Stimulated activated CD4-positive, alpha-beta T cell treated with anti-CD3 and anti-CD28 coated beads, Interleukin-4, amount 100 ng/mL, for 48 hours (primary cell): ENCODE measurements at places on chromosomes 7 and 10.

- DNase-seq = no peak
These were observed 37.8 kb downstream of the DKK1 start for GRCh38 chr10:52351914-52352330.

- DNase-seq = no peak
These were observed 8.1 kb upstream of the ZNF727 start for GRCh38 chr7:64037095-64037494.

GRCh38 chr7:64886956-64887545, 16.0 kb upstream of the ZNF273 start:
- DNase-seq = no peak

DNA sequence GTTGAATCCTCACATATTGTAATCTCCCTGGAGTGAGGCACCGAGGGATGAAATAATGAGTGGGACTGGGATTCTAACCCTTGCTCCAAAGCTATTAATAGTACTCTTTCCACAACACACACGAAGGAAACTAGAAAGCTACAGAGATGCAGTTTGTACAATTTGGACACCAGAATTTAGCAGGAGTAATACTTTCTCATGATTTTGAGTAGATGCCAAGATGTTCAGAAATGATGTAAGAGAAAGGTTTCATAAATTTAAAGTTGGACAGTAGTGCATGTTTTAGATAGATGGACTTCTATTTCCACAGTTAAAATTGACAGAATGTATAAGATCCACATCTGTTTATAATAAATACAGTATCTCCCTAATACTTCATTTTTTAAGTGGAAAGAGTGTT, 46.5 kb downstream of the PRR15 start:
- DNase-seq = no peak

DNA sequence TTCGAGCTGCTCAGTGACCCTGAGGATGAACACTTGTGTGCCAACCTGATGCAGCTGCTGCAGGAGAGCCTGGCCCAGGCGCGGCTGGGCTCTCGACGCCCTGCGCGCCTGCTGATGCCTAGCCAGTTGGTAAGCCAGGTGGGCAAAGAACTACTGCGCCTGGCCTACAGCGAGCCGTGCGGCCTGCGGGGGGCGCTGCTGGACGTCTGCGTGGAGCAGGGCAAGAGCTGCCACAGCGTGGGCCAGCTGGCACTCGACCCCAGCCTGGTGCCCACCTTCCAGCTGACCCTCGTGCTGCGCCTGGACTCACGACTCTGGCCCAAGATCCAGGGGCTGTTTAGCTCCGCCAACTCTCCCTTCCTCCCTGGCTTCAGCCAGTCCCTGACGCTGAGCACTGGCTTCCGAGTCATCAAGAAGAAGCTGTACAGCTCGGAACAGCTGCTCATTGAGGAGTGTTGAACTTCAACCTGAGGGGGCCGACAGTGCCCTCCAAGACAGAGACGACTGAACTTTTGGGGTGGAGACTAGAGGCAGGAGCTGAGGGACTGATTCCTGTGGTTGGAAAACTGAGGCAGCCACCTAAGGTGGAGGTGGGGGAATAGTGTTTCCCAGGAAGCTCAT, 1.1 kb downstream of the DDIT4 start:
- no peak for DNase-seq

DNA sequence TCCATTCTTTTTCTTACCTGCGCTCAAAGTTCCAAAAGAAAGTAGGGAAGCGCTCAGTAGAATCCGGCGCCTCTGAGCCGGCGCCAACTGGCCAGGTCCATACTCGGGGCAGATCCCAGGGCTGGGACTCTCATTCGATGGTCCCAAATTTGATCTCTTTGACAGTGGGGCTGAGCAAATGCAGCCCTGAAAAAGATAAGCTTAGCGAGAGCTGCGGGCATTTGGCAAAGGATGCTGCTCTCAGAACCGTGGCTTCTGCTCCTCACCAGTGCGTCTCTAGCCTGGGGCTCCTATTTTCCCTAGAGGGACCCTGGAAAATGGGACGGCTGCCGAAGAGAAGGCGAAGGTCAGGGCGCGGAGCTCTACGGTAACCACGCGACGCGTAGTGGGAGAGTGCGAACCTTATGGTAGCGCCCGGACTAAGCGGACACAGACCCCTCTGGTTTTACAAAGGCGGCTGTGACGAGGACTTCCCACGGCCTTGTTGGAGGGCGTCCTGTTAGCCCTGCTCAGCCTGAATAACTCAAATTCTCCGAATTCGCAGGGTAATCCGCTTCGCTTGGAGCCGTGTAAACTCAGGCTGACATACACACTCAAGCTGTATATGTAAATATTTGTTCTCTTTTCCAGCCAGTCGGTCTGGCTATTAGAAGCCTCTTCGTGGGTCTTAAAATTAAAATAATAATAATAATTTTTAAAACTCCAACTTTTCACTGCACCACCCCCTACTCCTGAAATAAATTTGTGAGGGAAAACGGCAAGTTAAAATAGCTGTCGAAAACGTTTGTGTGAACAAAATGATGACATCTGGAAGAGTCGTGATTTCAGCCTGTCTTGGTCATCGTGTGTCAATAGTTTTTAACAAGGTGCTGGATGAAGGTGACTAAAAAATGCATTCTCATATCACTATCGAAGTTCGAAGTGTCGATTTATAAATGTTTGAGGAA, 869 bp upstream of the TBX20 start:
- DNase-seq = no peak

GRCh38 chr10:115931309-115931708, 341.7 kb downstream of the GFRA1 start:
- DNase-seq = no peak

DNA sequence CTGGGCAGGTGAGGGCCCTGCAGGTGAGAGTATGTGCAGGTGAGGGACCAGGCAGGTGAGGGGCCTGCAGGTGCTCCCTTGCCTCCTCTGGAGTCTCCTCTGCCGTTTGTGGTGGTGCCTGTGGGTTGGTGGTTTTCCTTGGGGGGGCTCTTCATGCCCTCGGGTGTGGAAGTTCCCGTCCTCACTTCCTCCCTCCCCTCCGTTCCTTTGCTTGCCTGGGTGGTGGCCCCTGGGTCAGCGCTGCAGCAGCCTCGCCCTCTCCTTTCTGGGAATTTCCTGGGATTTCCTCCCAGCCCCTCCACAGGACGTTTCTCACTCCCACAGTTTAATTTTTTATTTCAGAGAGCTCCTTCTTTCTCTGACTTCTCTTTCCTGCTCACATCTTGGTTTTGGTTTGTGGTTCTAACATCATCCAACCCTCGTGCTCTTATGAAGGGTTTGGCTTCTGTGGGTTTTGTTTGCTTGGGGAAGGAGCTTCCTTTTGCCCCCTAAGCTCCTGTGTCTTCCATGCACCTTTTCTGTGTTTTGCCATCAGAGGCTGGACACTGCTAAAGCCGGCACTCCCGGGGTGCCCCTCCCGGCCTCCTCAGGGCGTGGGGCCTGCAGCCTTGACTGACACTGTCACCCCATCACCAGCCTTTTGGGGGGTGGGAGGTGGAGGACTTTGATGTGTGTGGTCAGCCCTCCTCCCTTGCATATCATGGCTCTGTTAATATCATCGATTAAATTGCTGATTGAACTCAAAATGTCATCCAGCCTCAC, 29.2 kb upstream of the ADGRA1 start:
- no peak for DNase-seq

DNA sequence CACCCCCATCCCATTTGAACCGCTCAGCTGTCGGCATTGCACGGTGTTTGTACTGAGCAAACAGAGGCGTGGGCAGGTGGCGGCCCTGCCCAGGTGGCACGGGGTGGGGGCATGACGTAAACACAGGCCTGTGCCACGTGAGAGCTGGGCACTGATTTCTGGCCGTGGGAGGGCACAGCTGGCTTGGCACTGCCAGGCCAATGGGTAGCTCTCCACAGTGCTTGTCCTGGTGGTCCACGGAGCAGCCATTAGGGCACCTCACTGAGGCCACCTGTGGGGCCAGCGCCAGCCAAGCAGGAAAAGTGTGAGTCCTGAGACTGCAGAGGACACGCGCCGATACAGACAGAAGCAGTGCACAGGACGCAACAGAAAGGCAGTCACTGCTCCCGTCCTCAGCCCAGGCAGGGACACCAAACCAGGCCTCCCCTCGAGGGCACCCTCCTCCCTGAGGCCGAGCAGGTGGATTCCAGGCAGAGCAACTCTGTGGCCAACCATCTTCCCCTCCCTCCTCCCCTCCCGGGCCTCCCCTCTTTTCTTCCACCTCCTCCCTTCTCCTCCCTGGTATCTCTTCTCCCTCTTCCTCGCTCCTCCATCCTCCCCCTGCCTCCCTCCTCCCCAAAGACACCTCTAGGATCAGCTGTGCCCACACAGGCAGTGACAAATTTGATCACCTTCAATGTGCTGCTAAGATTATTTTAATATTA, 258.7 kb downstream of the ELFN1 start:
- DNase-seq = no peak

DNA sequence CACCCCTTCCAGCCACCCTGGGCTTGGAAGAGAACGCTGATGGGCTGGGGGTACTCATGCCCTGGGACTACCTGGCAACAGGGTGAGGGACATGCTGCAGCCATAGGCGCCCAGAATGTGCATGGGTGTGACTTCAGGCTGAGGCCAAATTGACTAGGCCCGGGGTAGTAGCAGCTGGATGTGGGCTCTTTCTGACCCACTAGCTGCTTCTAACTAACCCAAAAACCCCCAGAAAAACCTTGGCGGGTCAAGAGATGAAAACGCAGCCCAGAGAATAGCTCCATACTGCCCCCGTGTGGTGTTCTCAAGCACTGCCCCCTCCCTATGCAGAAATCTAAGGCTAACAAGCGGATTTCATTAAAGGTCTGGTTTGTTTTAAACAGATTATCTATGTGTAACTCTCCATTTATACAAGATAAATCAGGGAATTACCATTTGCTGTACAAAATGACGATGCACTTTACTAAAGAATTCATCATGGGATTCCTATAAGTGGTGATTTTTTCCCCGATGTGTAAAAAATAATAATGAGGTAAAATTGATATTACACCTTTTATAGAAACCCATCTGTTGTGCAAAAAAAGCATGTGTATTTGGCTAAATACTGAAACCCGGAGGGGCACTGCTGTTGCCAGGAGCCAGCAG, 4.2 kb downstream of the SMARCD3 start:
- peak; percentile 49 for DNase-seq

- DNase-seq = no peak
These were observed 420.8 kb downstream of the PHF14 start for GRCh38 chr7:11394438-11394837.

DNA sequence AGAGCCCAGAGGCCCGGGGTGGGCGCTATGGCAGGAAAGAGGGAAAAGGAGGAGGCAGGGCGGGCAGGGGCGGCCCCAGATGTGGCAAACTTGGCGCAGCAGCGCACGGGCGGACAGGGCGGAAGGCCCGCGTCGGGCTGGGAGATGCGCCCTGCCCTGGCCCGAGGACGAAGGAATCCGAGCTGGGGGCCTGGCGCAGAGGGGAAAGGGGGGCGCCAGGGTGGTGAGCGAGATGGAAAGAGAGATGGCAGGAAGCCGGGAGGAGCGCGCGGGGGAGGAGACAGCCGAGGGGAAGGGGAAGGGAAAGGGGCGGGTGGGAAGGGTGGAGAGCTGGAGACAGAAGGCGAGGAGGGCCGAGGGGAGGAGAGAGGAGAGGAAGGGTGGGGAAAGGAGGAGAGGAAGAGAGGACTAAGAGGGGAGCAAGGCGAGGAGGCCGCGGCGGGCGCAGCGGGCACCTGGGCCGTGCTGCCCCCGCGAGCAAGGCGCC, at the start of gene MARVELD1:
Gene MARVELD1 (plus strand): TSS at position 392 of the 487 bp plus-strand sequence. CDS start 147 bp downstream, outside the sequence.
- DNase-seq = peak; percentile 15

DNA sequence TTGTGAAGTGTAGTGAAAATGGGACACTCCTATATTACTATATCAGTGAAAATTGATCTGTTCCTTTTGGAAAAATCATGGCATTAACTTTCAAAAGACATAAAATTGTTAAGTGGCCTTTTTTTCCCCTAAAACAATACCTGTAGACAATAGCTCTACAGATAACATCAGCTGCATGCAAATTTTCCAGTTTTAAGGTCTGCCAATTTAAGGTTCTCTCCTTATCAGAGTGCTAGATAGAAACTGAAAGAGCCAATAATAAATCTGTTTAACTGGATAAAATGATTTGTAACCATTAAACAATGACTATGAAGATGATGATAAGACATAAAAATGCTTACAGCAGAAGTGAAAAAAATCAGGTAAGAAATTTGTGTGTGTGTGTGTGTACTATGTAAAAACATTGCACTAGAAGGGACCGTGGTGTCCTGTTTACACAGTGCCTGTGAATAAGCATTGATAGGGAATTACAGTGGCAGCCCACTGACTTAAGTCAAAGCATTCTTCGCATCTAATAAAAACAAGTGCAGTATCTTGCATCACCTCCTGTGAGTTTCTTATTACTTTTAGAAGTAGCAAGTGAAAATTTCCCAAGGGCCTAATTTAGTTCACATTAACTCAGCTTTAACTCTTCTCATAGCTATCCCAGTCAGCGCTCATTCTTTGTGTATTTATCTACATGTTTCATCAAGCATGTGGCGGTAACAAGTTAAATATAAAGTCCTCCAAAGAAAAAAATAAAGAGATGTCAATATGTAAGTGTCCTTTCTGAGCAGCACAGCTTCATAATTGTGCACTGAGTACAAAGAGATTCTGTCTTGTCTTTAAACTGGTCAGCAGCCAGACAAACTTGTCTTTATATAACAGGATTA, 261.9 kb downstream of the ARL4A start:
- DNase-seq = no peak

DNA sequence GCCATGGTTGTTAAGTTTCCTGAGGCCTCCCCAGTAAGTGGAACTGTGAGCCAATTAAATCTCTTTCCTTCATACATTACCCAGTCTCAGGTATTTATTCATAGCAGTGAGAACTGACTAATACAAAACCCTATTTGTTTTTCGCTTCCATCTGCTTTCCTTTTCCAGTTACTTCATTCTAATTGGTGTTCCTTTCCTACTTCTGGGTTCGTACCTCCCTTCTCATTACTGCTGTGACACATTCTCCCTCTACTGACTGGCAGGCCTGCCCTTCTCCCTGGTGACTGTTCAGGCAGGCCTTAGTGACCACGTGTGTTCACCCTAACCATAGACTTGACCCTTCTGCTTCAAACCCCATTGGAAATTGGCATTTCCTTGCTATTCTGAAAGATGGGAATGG, 37.7 kb downstream of the MTURN start:
- no peak for DNase-seq

GRCh38 chr10:78407009-78407711, 373.5 kb downstream of the RPS24 start:
- peak; percentile 70 for DNase-seq

GRCh38 chr7:1567049-1567771, 2.6 kb downstream of the PSMG3 start:
- no peak for DNase-seq

- no peak for DNase-seq
These were observed 41.4 kb downstream of the NEURL1 start for GRCh38 chr10:103534621-103535498.

DNA sequence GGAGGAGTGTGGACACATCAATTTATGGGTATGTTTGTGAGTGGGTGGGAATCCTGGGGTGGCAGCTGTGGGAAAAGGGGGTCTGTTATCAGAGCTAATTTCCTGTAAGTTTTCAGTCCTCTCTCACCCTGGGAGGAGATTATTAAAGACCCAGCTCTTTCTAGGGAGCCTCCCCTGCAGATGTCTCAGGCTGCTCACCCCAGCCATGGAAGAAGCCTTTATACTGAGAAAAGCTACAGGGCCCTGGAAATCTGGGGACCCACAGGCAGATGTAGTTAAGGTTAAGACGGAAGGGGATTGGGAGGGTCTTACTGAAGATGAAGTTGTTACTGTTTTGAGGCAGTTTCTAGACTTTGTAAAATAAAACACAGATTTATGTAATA, 4.6 kb downstream of the ZNF680 start:
- no peak for DNase-seq
